Stimulated activated CD4-positive, alpha-beta T cell treated with anti-CD3 and anti-CD28 coated beads, Interleukin-1b, Interleukin-23, amount 100 ng/mL, for 24 hours (primary cell): ENCODE measurements at places on chromosomes 7 and 10.
A peak's percentile ranks its signal among the peaks of the same experiment; 100 is the strongest.

- DNase-seq = no peak
Measured at GRCh38 chr7:19939746-19940145, 166.3 kb upstream of the TMEM196 start.

GRCh38 chr7:33627741-33628140, 277.6 kb upstream of the BMPER start:
- no peak for DNase-seq

DNA sequence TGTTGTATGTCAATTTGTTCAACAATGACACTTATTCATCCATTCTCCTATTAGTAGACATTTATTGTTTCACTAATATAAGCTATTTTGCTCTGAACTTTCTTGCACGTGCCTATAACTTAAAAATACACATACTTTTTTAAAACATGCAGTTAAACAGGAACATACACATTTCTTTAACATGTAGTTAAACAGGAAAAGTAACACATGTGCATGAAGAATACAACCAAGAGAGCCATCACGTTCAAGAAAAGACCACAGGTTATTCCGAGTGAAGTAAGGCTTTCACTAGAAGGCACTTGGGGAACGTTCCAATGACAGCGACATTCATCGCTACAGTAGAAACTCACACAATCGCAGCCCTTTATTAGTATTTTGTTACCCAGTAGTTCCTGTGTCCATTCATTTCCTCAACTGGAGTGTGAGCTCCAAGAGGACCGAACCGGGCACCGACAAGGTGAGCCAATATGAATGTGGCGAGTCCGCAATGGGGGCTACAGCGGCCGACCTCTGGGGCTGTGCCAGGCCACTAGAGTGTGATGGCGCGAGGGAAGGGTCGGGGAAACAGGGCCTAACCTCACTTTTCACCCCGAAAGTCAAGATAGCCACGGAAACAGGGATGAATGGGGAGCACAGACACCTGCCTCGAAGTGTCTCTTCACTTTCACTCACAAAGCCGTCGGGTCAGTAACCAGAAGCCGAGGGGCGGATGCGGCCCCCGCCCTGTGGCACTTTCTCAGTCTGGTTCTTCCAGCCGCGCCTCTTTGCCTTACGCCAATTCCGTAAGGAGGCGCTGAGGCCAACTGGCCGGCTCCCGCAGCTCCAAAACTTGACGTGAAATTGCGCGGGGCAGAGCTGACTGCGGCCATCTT, 775 bp upstream of the SEPTIN7 start:
- peak; percentile 75 for DNase-seq

- DNase-seq = no peak
Measured at GRCh38 chr7:45617166-45617565, 43.0 kb downstream of the ADCY1 start.

GRCh38 chr10:101841826-101842225, 1.8 kb downstream of the KCNIP2 start:
- no peak for DNase-seq

DNA sequence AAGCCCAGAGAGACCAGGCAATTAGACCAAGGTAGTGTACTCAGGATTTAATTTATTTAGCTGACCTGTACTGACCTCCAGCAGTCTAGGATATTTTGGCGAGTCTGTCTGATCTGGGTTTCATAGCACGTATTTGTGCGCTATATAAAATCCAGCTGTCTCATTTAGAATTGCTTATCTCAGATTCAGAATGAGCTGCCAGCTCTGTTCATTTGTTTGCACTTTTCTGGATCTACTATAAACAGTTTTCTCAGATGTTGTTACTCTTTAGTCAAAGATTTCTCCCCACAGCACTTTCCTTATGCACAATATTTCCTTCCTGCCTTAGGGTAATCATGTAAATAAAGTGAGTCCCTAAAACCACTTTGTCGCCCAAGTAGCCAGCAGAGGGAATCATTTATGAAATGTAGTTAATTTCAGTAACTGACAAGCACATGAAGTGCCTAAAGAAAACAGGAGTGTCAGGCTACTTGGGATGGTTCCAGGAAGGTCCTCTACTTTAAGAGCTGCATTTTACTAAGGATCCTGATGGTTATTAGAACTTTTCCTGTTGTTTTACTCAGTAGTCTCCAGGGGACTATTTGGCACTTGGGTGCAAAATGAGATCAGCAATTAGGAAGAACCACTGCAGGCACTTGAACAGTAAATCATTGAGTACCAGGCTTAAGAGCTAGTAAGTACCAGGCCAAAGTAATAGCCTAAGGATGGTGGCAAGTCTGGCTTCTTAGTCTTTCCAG, 226.4 kb downstream of the TWIST1 start:
- no peak for DNase-seq

DNA sequence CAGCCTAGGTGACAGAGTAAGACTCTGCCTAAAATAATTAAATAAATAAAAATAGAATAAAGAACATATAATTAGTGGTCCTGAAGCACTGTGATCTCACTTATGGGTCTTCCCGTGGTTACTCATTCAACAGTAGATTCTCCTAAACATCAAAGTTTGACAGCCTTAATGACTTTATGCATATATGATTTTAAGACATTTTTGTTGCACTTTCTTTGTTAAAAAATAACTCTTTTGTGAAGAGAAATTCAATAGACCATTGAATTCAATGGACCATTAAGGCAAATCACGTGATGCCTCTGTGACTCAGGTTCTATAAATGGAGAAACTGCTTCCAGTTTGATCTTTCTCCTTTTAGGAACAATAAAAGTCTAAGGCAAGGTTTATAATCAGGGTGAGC, 59.6 kb downstream of the ATOH7 start:
- DNase-seq = no peak

GRCh38 chr10:105914432-105914831, 1250.1 kb downstream of the SORCS1 start:
- no peak for DNase-seq

GRCh38 chr10:19828278-19829049, 12.2 kb downstream of the PLXDC2 start:
- no peak for DNase-seq

DNA sequence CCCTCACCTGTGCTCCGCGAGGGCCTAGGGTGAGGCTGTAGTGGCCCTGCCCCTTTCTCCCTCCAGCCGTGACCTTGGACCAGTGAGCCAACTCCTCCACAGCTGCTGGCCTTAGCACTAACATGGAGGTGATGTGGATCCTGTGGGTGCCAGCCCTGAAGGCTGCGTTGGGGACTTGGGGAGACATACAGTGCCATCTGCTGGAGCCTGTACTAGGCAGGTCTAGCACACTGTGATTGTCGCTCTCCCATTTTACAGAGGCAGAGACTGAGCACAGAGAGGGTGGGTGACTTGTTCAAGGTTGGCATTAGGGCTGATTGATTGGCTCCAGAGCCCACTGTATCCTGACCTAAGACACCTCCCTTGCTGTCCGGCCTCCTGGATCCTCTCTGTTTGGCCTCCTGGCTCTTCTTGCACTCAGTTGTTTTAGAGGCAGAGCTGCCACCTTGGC, 37.6 kb downstream of the PRF1 start:
- DNase-seq = no peak

- no peak for DNase-seq
Measured at GRCh38 chr7:106369352-106369751, 84.6 kb upstream of the NAMPT start.

- no peak for DNase-seq
Measured at GRCh38 chr7:3260401-3260715, 40.7 kb upstream of the SDK1 start.

GRCh38 chr7:43303740-43304241, 191.3 kb downstream of the HECW1 start:
- DNase-seq = peak; percentile 22

DNA sequence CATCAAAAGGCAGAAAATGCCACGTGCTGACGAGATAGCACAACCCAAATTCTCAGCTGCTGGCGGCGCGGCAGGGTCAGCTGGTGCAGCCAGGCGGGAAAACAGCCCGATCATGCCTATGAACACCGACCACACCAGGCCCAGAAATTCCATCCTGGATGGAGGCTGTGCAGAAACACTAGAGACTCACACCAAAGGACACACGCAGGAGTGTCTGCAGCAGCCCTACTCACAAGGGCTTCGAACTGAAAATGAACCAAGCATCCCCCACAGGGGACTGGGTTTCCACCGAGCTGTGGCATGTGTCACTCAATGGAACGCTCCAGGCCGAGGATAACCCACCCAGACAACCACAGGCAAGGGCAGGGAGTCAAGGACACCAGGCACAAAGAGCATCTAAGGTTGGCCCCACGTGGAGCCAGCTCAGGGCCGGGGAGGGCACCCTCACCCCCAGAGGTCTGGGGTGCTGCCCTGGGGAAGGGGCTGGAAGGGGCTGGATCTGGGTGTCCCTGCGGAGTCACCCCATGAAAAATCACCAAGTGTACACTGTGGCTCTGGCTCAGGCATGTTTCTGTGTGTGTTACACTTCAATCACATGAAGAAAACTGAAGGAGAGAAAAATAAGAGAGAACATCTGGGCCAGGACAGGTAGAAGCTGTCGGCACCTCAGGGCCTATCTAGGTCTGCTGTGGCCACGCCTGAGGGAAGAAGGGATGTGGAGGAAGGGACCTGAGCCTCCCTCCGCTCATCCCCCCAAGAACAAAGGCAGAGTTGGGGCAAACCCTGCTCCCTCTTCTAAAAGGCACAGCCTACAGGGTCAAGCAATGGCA, 33.0 kb downstream of the RASGEF1A start:
- no peak for DNase-seq

GRCh38 chr7:24158975-24159374, 125.0 kb upstream of the NPY start:
- DNase-seq = no peak

DNA sequence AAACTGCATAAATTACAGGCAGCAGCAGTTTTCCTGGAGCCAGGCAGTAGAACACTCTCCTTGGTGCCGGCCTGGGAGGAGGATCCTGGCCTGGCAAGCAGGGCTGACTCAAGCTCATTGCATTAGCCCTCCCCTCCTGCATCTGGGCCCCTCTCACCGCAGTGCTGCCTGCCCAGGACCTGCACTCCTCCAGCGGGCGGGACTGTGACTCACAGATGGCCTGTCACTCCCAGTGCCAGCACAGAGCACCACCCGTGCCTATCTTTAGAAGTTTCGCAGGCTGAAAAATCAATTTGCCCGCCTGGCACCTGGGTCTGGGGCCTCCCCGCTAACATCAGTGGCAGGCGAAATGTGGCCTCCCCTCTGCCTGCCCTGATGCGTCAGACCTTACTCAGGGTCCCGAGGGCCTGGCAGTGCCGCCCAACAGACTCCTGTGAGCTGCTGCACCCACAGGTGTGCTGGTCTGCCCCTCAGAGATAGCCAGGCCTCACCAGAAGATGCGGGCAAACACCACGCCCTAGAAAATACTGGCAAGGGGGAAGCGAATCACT, 123.8 kb downstream of the KCNMA1 start:
- no peak for DNase-seq

DNA sequence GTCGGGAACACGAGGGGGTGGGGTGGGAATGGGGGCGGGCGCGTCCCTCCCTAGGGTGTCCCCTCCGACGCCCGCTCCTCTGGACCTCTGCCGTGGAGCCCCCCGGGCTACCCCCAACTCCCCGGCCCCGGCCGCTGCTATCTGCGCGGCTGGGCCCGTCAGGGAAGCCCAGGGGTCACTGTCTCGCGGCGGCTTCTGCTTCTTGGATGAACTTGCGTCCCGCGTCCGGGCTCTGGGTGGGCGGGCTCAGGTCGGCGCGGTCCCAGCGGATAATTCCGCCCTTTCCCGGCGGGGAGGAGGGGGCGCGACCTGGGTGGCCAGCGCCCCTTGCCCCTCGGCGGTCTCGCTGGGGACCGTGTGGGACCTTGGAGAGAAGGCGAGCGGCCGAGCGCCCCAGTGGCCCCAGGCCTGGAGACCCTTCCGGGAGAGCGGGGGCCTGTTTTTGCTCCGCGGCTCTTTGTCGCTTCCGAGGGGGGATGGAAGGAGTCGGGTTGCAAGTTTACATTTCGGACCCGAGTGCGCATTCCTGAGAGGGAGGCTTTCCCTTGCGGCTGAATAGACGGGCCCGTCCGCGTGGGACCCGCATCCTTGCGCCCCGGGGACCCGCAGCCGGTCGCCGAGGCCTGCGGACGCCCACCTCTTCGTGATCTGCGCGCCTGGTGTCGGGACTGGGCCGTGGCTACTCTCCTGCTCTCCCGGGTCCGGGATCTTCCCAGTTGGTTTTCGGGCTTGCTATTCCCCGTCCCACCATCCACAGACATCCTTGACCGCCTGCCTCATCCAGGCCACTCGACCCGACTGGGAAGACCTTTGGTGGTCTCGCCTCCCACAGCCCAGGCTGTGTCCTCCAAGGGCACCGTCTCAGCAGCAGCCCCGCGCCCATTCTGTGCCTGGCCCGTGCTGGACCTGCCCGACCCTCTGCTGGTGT, 812 bp downstream of the DOCK1 start:
- no peak for DNase-seq

DNA sequence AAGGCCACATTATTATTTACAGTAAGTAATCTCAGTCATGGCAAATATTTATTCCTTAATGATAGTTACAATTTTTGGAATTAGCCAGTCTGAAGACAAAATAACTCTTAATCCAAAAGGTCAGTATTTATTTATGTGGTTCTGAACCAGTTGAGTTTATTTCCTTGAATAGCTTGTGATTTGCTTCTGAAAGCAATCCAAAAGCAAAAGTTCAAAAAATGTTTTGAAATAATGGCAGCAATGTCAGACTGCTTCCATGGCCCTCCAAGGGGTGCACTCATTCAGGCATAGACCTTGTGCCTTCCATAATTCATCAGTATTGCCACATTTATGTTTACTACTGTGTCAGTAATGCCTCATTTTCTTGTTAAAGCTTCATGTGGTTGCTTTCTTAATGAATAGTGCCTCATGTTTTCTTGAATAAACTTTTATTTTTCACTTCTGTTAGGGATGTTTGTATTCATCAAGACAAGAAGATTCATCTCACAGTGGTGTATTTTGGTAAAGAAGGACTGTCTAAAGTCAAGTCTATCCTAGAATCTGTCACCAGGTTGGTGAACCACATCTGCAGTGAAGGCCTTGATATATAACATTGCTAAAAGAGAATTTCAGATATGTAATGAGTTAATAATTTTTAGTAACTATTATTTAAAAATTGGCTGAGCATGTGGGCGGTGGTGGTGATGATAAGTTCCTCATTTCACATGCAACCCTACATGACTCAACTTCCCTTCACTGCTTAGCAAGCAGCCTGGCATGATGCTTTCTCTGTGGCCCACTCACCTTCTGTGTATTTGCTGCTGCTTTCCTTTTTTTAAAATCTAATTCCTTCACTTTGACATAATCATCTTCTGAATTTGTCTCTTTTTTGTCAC, 22.0 kb downstream of the CSGALNACT2 start:
- DNase-seq = peak; percentile 21

GRCh38 chr10:25061711-25062449, 45.5 kb downstream of the THNSL1 start:
- DNase-seq = no peak

DNA sequence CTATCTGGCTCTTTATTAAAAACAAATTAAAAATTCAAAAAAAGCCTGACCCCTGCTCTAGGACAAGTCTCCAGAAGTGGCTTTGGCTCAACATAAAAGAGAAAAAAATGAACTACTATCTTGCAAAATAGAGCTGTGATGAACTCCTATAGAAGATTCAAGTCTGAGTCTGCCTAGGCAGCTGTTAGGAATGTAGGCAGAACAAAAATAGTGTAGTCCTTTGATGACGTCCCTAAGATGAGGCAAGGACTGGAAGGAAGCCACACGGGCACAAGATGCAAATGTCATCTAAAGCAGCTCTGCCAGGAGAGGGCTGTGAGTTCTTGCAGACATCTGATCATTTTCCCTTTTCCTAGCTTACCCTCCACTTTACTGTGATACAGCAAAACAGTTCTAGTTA, 20.5 kb downstream of the ASNS start:
- no peak for DNase-seq

- DNase-seq = no peak
Measured at GRCh38 chr7:17448479-17449423, 150.3 kb downstream of the AHR start.

- peak; percentile 41 for DNase-seq
Measured at GRCh38 chr10:86400705-86401587, 34.4 kb upstream of the GRID1 start.
